Renal cortex interstitium (tissue), 15 donors: ENCODE measurements at places on chromosomes 3 and 15.

DNA sequence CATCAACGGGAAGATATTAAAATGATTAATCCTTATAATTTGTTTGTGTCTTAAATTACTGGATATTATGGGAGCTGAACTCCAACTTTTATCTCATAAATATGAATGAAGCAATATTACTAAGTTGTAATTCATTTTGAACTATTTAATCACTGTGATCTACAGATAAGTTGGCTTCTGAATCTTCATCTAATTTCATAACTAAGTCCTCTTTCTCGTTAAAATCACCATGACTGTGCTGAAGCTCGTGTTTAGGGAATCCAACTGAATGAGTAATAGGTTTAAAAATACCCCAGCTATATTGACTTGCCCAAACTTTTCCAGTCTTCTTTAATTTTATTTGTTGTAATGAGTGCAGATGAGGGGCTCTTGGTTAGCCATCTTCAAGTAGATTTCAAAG is 14.1 kb downstream of the MDFIC2 start:
- no peak for DNase-seq

DNA sequence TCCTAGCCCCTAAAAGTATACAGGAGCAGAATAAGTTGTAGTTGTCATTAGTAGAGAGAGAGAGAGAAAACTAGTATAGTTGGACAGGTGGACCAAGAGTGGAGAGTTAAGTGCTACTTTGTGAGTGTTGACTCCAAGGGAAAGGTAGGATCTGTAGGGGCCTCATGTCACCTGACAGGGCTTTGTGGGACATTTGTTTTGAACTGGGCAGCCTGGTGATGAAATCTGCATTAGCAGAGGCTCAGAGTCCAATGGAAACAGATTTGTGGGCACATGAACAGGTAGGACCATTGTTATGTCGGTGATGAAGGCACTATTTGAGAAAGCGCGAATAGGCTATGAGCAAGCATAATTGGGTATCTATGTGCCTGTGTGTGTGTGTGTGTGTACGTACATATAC is 43.5 kb downstream of the SGO1 start:
- DNase-seq = no peak

- DNase-seq = no peak
Observed at GRCh38 chr3:4984511-4984864, 5.3 kb downstream of the BHLHE40 start.

GRCh38 chr3:69409831-69410230 is 23.9 kb upstream of the FRMD4B start:
- no peak for DNase-seq

DNA sequence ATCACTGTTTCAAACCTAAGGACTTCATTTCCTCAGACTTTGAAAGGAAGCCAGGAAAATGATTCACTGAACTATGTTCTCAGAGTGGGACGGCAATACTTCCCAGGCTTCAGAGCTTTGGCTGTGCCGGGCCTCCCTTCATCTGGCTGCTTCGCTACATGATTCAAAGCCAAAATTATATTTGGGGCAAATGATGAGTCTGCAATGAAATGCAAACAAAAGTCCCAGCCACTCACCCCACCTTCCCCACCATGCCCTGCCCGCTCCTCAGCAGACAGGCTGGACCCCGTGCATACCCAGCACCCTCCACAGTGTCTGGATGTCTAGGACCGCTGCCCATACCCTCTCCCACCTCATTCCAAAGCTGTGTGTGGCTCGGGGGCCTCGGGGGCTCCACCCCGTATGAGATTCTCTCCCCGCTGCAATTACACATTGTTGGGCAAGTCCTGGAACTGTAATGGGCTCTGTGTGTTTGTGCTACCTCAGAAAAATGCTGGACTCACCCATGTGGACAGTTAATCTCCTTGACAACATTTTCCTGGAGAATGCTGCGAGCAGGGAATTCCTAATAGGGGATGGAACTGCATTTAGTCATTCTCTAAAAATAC is 32.2 kb downstream of the ATP10A start:
- no peak for DNase-seq

GRCh38 chr15:89150762-89151664 is 62.8 kb downstream of the ABHD2 start:
- DNase-seq = no peak

DNA sequence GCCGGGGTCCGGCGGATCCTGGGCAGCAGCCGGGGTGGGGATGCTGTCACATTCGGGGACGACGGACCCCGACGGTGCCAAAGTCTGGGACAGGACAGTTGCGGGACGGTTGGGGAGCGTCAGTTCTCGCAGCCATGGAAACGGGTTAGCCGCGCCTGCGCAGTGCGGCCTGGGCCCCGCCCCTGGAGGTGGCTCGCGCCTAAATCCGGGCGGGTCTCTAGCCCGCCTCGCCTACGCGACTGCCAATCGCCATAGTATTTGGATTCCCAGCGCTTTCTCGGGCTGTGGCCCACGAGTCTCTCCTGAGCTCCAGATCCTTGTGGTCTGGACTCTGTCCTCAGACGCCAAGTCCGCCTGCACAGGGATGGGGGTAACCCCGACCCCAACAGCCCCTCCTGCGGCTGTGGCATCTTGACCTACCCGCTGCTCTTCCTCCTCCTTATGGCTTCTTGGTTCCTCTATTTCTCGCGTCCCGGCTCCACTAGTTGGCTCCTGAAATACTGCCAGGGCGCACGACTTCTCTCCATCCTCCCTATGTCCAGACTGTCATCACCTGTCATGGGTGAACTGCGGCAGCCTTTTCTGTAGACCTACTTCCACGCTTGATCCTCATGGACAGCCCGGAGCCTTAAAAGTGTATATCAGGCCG is at the start of gene ZMYND10:
TSS of gene ZMYND10 (minus strand) at position 147 of the 649 bp plus-strand sequence. CDS start 153 bp downstream, outside the sequence.
- no peak for DNase-seq

DNA sequence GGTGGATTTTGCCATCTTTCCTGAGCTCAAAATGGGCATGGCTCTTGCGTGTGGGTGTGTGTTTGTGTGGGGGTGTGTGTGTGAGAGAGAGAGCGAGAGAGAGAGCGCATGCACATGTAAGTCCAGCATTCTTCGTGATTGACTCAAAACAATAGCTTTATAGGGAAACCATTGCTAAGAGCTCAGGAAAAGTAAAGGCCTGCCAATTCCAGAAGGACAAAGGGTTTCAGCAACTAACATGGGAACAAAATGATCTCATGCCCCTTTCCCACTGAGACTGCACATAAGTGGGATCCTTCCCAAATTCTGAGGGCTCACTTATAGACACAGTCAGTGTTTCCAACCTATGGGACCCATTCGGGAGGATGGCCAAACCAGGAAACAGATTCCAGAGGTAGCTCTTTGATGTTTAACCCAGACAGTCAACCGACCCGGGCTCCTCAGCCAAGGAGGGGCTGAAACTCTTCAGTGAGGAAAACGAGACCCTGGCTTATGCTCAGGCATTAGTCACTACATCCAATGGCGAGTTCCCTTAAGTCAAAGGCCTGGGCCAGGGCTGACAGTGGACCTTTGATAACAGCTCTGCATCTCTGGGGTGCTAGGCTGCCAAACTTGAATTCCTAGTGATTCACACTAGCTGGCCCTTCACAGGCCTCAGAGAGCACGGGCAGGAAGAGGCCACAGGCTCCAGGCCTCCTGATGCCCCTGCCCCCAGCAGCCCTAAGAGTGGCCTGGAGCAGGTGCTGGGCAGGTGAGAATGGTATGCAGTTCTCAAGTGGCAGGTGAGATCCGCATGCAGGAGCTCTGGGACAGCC is 305.0 kb upstream of the C2CD4B start:
- no peak for DNase-seq

DNA sequence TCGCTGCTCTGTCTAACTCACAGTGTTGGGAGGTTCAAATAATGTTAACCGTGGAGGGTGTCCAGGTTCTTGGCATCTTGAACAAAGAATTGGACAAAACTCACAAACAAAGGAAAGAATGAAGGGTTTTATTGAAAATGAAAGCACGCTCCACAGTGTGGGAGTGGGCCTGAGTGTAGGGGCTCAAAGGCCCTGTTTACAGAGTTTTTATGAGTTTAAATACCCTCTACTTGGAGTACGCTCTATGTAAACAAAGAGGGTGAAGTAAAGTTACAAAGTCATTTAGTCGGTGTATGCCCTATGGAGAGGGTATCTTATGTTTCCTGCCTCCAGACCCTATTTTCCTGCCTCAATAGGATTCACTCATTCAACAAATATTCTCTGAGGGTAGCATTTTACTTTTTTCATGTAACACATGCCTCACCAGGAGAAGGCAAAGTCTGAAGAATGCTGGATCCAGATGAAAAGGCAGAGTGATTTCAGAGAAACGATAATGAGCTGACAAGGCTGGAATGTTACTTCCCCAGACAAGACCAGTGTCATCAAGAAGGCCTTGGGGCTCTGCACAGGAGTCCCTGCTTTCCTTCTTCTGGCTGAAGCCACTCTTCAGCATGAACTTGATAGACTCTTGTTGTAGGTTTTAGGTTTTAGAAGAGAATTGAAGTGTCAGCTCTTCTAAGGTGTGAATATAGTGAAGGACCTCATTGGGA is 163.6 kb downstream of the FAM43A start:
- DNase-seq = no peak

DNA sequence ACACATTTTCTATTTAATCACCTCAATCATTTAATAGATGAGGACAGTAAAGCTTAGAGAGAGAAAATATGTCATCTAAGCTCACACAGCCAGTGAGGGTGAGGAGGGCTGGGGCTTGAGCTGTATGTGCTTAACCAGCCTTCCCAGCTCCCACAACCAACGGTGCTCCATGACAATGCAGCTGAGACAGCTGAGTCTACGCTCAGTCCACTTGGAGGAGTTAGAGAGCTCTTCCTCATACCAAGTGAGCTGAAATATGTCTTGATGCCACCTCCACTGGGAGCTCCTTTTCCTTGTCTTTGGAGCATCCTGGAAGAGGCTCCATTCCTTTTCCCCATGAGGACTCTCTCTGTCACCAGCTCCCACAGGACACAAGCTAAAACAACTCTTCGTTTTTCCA is 9.3 kb downstream of the HOMER2 start:
- DNase-seq = no peak

DNA sequence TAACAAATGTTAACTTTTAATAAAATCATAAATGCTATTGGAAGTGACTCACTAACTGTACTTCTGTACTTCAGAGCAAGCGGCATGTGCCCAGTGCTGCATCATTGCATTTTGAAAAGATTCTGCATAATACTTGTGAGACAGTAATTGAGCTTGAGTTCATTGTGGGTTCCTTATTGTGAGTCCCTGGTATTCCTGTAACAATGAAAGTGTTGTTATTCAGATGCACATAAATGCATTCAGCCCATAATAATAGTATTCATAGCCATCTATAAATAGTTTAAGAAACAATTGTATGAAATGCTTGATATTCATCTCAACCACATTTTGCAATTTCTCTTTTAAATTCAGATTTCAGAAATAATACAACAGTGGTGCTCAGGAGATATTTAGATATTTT is 976.4 kb downstream of the CADM2 start:
- no peak for DNase-seq

DNA sequence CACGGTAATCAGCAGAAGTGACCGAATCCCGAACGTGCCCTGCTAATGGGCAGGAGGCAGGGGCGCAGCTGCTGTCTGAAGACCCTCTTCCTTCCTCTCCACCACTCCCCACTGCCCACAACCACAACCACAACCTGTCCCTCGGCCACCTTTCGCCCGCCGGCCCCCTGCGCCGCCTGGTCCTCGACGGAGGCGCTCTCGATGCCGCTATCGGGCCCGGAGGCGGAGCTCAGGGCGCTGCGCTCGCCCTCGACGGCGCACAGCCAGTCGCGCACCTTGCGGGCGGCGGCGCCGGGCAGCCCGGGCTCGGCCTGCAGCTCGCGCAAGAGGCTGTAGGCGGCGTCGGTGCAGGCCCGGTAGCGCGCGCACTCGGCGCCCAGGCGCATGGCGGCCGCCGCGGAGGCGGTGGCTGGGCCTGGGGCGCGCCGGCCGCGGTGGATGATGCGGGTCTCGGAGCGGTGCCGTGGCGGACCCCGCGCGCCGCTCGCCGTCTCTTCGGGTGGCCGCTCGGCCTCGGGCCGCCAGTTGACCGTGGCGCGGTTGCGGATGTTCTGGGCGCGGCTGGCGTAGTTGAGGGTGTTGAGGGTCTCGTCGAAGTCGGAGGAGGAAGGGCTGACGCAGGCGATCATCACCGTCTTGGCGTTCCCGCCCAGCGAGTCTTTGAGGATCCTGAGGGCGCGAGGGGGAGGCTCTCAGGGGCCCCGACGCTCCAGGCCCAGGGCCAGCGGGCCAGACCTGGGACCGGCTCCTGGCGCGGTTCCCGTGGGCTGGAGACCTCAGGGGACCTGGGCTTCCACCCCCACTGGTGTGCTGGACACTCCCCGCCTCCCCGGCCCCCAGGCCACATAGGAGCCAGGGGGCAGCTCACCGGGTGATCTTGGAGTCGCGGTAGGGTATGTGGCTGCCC is 6.9 kb downstream of the KIF7 start:
- DNase-seq = no peak

GRCh38 chr3:129106320-129106719 is 15.3 kb downstream of the RAB43 start:
- no peak for DNase-seq

- DNase-seq = no peak
Observed at GRCh38 chr3:116947148-116947547, 237.6 kb downstream of the TUSC7 start.

DNA sequence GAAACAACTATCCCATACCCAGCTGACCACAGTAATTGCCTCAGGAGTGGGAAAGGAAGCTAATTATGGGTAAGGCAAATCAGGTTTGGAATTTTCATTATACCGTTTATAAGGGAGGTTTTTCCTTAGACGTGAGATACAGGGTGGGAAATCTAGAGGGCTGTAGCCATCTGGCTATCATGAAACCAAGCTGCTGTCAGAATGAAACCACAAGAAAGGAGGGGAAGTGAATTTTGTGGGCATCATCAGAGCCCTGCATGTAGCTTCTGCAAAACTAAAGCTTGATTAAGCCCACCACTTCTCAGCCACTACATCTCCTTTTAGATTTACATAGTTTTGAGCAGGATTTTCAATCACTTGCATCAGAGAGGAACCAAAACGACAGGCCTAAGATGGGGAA is 893.5 kb downstream of the TUSC7 start:
- DNase-seq = no peak

- no peak for DNase-seq
Observed at GRCh38 chr15:63358241-63359029, 23.2 kb downstream of the CA12 start.

- no peak for DNase-seq
Observed at GRCh38 chr15:51155016-51155580, 60.4 kb upstream of the TNFAIP8L3 start.

- no peak for DNase-seq
Observed at GRCh38 chr3:52429779-52430415, 15.0 kb downstream of the SEMA3G start.

DNA sequence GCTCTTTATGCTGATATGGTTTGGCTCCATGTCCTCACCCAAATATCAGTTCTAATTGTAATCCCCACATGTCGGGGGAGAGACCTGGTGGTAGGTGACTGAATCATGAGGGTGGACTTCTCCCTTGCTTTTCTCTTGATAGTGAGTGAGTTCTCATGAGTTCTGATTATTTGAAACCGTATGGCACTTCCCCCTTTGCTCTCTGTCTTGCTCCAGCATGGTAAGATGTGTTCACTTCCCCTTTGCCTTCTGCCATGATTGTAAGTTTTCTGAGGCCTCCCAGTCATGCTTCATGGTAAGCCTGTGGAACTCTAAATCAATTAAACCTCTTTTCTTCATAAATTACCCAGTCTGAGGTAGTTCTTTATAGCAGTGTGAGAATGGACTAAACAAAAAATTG is 107.6 kb downstream of the IMPG2 start:
- no peak for DNase-seq

- no peak for DNase-seq
Observed at GRCh38 chr15:90184786-90185704, 16.1 kb upstream of the SEMA4B start.
